ENCODE measurements at places on chromosomes 6 and 20. TPM values are rescaled to one million over a fixed set of nuclear protein-coding genes. Genes with fewer than 3 reads are reported as not detected.

GTF3C6 gene
- total RNA-seq: 22.1 TPM

PLN gene
- 3.8 TPM for total RNA-seq

DNA sequence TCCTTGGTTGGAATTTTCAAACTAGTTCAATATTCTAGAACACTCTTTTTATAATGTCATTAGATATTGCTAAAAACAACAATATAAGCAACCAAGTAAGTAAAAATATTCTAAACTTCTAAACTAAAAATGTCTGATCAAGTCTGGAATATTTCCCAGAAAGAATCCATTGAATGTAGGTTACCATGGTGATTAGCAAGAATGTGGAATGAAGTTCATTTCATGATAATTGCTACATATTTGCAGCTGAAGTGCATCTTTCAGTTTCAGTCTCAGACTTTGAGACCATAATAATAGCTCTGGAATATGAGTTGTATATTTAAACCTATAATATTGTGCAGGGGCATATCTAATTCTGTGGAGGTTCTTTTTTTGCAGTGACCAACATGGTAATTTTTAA is 61.0 kb upstream of the NKAIN2 start:
- no peak for DNase-seq

DNA sequence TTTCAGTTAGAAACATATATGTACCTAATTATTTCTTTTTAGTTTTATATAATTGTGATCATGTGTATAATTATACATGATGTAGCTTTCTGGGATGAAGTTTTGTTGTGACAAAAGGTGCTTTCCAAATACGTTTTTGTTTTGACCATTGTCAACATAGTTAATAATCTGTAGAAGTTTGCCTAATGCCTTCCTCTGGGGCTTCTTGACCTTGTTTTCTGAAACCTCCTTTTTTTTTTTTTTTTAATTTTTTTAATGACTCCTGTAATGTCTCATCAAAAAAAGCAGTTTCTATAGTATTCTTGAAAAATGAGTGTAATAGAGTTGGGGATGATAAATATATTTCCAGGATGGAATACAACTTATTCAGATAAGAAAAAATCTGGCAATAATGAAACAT is 434.7 kb upstream of the SOX4 start:
- no peak for DNase-seq

GRCh38 chr6:43873806-43874714 is 104.0 kb downstream of the VEGFA start:
- no peak for DNase-seq

- DNase-seq: no peak
These were observed 189.3 kb upstream of the SLC35B3 start for GRCh38 chr6:8624665-8625064.

GRCh38 chr6:138514860-138515540 is 15.7 kb upstream of the NHSL1 start:
- no peak for DNase-seq

Measured in lower leg skin (tissue), 4 donors.